ENCODE measurements at places on chromosomes 6 and 20. TPM values are rescaled to one million over a fixed set of nuclear protein-coding genes. Genes with fewer than 3 reads are reported as not detected.

SSR1 gene
- 150 TPM for total RNA-seq

FRMD1 gene
- not detected for total RNA-seq

CRIP3 gene
- not detected for total RNA-seq

SAMD5 gene
- total RNA-seq, result 0.12 TPM

C2 gene
- 10.4 TPM for total RNA-seq

COL11A2 gene
- total RNA-seq, result 0.05 TPM

FAM83C gene
- total RNA-seq, result not detected

SEL1L2 gene
- not detected for total RNA-seq

GSTA4 gene
- total RNA-seq, result 64.0 TPM

ABHD16B gene
- not detected for total RNA-seq

CD24 gene
- total RNA-seq, result 0.12 TPM

GID8 gene
- total RNA-seq, result 26.5 TPM

MLN gene
- total RNA-seq, result not detected

LY6G5B gene
- 0.44 TPM for total RNA-seq

QRSL1 gene
- 8.2 TPM for total RNA-seq

TTK gene
- 0.54 TPM for total RNA-seq

F13A1 gene
- total RNA-seq, result not detected

TOX2 gene
- 5.0 TPM for total RNA-seq

HLA-DMB gene
- not detected for total RNA-seq

All from cardiac ventricle fibroblast (primary cell).